ENCODE measurements at places on chromosomes 1 and 21.

GRCh38 chr1:202362212-202362611 is 13.7 kb downstream of the PPP1R12B start:
- no peak for DNase-seq

DNA sequence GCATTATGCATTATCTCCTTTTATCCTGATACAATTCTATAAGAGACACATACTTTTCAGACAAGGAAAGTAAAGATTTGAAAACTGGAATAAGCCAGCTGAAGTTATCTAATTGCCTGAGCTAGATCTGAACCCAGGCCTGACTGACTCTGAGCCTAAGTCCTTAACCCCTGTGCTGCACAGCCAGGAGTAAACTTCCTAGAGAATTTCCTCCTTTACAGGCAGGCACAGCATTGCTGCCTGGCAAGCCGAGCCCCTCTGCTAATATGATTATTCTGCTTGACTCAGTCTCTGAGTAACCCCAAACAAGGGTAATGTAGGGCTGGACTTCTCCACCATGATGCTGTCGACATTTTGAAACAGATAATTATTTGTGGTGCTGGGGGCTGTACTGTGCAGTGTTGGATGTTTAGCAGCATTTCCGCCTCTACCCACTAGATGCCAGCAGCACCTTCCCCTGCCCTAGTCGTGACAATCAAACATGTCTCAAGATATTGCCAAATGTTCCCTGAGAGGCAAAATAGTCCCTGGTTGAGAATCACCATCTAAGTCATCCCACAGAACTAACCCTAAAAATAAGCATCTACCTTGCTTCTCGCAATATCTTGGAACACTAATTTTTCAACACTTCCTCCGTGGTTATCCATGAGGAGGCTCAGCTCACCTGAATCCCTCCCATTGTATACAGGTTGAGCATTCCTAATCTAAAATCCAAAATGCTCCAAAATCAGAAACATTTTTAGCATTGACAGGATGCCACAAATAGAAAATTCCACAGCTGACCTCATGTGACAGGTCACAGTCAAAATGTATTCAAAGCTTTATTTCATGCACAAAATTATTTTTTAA is 18.5 kb downstream of the CAMK1G start:
- peak; percentile 51 for DNase-seq

DNA sequence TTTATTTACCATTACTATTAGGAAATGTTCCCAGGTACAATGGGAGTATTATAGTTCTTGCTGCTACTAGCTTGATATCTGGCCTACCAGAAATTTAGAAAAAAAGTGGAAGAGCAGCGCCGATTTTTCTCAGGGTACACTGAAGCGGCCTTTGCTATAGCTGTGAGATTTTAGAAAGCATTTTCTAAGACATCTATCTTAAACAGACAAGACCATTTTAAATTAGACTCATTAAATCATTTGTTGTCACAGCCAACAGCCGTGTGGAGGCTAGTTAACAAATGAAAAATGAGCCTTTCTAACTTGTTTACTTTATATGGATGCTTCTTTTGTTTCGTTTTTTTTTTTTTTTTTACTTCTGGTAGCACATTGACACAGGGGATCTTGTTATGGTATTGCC is 183.2 kb upstream of the ZRANB2 start:
- no peak for DNase-seq

DNA sequence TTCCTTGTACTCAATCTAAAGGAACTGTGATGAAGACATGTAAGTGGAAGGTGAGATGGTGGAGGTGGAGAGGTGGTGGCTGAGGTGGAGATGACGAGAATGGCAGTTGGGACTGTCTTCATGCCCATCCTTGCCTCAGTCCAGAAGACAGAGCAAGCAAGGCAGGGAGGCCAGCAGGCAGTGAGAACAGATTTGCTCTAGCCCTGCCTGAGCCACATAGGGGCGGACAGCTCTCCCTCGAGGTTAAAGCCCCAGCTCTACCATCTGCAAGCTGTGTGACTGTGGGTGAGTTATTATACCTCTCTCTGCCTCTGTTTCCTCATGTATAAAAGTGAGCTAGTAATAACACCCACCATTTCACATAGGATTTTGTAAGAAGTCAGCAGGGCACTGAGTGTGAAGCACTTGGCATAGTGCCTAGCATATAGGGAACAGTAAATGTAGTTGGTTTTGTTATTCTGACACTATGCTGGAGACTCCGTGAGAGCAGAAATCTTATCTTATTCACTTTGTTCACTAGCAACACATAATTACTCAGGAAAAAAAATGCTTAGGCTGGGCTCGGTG is 4.8 kb upstream of the FAM110D start:
- no peak for DNase-seq

GRCh38 chr1:73868810-73869336 is 329.1 kb downstream of the LRRIQ3 start:
- DNase-seq: no peak
